ENCODE measurements at places on chromosomes 16 and 17.

DNA sequence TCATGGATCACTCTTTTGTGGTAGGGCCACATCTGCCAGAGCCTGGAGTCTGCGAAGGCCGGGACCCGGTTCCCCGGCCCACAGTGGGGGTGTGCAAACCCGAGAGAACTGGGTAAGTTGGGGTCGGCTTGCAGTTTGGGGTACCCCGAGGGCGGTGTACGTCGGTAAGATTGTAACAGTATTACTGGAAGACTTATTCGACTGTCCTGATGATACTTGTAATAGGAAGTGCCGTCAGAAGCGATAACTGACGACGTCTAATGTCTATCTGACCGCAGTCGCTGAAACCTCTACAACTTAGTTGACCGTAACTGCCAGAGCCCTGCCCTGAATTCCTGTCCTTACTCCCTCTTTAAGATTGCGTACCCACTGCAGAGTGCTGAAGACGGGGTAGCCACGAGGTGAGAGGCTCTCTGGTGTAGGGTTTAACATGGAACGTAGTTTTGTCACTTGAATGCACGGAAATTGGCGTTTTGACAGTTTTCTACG, 24.0 kb downstream of the TRPV2 start:
- no peak for DNase-seq

DNA sequence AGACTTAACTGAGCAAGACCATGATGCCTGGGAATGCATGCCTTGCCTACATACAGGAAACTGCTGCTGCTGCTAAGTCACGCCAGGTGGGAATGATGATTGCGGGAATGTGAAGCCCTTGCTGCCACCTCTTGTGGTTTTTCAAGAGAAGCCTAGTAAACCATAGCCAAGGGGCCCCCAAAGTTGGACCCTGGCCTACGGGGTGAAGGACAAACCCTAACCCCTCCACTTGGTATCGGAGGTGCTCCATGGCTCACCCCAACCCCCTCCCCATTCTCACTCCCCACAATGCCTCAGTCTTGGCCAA, 233.9 kb downstream of the ZNF423 start:
- DNase-seq: no peak

DNA sequence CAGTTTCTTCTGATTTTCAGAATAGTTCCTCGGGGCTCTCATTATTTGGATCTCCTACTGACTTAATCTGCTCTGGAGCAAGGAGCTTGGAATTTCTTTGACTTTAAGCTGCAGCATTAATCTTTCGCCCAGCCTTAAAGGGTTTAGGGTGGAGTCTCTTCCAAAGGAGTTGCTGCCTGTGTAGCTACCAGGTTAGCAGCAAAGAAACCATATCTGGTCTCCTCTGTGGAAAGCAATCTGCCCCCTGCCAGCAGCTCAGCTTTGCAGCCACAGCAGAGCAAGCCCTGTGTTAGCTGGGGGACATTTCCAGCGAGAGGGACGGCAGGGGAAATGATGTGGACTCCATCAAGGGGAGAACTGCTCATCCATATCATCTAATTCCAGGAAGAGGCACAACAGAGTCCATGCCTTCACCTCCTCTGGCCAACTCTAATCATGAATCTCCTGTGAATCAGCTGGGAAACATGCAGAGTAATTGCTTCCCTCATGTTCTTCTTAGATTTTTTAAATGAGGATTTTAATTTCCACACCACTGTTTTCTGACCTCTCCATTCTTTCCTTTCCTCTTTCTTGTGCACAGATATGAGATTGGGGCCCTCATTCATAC, 827.6 kb upstream of the CA10 start:
- DNase-seq: no peak

DNA sequence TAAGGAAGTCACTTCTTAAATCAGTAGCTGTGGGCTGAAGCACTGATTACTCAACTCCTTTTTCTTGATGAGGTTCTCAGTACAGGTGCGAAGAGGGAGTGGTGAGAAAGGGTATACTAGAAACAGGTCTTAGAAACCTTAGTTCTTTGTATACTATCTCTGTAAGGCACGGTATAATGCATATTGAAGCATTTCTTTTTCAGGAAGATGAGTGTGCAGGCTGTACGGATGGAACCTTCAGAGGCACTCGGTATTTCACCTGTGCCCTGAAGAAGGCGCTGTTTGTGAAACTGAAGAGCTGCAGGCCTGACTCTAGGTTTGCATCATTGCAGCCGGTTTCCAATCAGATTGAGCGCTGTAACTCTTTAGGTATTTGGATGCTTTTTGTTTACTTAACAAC, 39.2 kb downstream of the CYLD start:
- no peak for DNase-seq

- no peak for DNase-seq
Measured at GRCh38 chr16:85455534-85455933, 157.6 kb upstream of the GSE1 start.

All from amniotic stem cell (primary cell).